ENCODE measurements at places on chromosomes 1 and 21.

- no peak for DNase-seq
Measured at GRCh38 chr1:240612811-240613210, 856 bp upstream of the GREM2 start.

DNA sequence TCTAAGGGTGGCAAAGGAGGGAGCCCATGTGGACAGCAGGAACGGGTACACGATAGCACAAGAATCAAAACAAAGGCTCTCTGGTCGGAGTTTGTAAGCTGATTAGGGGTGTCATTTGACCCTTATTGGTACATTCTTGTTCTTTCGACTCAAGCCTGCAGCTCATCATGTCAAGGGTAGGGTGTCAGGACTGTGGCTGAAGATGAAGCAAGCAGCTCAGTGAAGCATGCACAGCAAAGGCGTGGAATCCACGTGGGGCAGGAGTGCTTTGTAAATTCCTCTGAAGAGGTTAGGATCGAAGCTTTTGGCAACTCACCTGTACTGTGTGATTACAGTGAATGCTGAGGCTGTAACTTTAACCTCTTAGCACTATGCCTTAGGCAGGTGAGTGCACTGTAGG, 4.7 kb upstream of the ABCB10 start:
- DNase-seq, result no peak

DNA sequence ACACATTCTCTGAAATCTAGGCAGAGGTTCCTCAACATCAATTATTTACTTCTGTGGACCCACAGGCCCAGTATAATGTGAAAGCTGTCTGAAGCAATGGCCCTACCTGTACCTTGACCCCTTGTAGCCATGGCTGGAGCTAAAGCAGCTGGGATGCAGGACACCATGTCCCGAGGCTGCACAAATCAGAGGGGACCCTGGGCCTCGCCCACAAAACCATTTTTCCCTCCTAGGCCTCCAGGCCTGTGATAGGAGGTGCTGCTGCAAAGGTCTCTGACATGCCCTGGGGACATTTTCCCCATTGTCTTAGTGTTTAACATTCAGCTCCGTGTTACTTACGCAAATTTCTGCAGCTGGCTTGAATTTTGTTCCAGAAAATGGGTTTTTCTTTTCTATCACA, 110.5 kb downstream of the BRINP3 start:
- no peak for DNase-seq

DNA sequence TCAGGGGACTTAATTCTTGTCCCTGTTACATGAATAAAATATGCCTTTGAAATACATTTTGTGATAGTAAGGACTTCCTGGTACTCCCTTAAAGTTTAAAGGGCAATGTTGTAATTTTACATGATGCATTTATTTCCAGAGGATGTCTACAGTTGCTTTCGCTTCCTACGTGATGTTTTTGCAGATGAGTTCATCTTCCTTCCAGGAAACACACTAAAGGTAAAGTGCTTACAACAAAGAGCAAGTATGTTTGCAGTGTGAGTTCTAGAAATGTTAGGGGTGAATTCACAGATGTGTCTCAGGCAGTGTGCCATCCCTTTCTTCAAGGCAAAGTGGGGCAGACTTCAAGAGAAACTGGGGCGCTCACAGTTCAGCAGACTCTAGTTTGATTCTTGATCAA, 31.2 kb downstream of the GNPAT start:
- DNase-seq, result no peak

DNA sequence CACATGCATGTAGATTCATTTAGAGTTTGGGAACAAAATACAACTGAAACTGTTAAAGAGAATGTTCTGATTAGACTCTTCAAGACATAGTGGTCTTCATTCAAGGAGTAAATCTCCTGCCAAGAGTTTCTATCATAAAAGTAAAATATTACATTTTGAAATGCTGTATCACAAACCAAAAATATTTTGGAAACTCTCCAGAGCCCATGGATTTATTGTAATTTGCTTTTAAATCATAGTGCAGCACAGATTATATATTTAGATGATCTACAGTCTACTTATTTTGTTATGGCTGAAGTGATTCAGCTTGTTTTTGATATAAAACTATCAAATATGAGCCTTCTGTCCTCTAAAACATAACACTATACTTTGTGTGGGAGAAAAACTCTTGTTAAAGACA, 105.3 kb downstream of the DISP1 start:
- no peak for DNase-seq

GRCh38 chr1:17244821-17245740, 3.8 kb upstream of the PADI3 start:
- no peak for DNase-seq

- no peak for DNase-seq
Measured at GRCh38 chr1:113191579-113192076, 118.6 kb downstream of the LRIG2 start.

DNA sequence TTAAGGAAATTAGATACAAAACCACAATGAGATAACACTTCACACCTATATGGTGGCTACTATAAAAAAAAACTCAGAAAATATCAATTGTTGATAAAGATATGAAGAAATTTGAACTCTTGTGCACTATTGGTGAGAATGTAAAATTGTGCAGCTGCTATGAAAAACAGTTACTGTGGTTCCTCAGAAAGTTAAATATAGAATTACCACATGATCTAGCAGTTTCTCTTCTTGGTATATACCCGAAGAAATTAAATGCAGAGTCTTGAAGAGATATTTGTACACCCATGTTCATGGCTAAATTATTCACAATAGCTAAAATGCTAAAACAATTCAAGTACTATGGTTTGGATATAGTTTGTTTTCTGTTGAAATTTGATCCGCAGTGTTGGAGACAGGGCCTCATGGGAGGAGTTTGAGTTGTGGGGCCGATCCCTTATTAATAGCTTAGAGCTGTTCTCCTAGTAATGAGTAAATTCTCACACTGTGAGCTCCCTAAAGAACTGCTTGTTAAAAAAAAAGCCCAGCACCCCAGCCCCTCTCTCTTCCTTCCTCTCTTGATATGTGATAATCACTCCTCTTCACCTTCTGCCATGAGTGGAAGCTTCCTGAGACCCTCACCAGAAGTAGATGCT, 1412.1 kb downstream of the PLA2G4A start:
- DNase-seq, result no peak

GRCh38 chr21:37005548-37006485, 685 bp upstream of the RIPPLY3 start:
- DNase-seq, result no peak

DNA sequence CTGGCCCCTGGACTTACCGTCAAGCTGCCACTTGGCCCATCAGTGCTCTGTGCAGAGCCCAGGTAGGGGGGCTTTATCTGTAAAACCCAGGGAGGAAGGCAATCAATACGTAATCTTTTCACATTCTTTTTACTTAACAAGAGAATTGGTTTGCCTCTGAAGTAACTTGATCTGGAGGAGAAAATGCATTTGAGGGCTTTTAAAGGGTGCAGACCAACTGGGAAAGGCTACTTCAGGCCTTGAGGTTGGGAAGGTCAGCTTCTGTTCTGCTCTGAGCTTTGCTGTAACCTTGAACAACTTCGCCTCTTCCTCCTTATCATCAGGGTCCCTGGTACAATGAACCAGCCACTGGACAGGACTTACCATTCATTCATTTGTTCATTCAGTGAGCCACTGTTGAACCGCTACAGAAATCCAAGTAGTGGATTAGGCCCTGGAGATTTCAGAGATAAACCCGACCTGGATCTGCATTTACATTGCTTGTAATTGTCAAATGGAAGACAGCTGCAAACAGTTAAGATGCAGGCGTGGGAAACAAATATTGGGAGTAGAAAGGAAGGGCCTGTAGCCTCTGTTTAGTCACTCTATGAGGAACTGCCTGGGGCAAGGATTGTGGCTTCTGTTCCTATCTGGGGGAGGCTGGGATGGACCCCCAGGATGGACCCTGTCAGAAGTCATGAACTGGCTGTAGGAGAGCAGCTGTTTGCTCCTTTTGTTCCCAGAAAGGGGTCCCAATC, 90.9 kb downstream of the MAN1C1 start:
- no peak for DNase-seq

GRCh38 chr1:188027613-188028012, 1198.9 kb downstream of the PLA2G4A start:
- no peak for DNase-seq

GRCh38 chr1:116310180-116310579, 62.9 kb upstream of the ATP1A1 start:
- no peak for DNase-seq

GRCh38 chr21:20377250-20377649, 621.0 kb upstream of the NCAM2 start:
- no peak for DNase-seq

DNA sequence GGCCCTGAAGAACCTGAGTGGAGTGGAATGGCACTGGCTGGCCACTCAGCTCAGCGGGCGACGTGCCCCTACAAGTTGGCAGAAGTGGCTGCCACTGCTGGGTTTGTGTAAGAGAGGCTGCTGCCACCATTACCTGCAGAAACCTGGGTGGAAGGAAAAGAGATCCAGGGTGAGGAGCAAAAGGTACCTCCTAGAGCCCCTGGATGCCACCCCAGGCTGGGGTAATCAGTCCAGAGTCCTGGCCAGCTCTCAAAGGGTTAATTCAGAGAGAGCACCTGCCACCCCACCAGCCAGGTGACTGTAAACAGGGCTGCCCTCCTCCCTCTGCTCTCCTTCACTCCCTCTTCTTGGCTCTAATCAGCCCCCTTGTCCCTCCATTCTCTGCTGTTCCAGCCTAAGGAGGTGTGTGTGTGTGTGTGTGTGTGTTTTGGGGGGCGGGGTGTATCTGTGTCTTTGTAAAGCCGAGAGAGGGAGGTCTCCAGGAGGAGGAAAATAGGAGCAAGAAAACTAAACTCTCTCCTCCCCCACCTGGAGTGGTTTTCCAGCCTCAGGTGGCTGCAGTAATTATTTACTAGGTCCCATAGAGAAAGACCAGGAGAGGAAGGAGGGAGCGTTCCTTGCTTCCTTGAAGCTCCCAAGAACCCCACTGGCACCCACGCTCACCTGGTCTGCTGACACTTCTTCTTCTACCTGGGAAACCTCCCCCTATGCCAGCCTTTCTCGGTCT, 12.6 kb downstream of the TRIM46 start:
- DNase-seq, result no peak

GRCh38 chr1:198970916-198971315, 332.1 kb downstream of the PTPRC start:
- no peak for DNase-seq

DNA sequence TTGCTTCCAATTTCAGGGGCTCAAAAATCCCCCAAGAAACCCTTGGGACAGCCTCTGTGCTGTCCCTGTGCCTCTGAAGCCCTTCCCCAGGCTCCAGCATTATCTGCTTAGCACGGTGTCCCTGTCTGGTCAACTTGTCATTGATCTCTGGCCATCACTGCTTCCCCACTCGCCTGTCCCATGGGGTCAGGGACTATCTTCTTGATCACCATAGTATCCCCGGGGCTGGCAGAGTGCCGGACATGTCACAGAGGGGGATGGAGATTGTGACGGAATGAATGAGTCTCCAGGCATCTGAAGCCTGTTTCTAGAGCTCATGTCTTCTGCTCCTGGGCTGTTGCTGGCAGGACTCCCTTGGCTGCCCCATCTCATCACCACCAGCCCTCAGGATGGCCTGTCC, 99.4 kb upstream of the VAMP3 start:
- no peak for DNase-seq

DNA sequence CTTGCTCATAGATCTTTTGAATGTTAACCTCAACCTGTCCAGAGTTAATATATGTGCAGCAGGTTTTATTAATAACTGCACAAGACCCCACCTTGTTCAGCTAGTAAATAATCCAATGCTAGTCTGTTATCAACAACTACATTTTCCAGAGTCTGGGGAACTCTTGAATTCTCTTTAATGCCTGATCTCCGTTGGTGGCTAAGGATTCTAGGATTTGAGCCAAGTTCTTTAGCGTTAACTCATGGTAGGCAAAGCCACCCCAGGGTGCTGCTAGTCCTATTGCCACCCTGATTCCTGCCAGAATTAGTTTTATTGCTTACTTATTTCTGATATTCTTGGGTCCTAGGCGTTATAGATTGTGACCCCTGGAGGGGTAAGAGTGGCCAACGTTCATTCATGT, 12.8 kb downstream of the BACE2 start:
- no peak for DNase-seq

- DNase-seq, result no peak
Measured at GRCh38 chr1:102772831-102773230, 335.5 kb downstream of the COL11A1 start.

DNA sequence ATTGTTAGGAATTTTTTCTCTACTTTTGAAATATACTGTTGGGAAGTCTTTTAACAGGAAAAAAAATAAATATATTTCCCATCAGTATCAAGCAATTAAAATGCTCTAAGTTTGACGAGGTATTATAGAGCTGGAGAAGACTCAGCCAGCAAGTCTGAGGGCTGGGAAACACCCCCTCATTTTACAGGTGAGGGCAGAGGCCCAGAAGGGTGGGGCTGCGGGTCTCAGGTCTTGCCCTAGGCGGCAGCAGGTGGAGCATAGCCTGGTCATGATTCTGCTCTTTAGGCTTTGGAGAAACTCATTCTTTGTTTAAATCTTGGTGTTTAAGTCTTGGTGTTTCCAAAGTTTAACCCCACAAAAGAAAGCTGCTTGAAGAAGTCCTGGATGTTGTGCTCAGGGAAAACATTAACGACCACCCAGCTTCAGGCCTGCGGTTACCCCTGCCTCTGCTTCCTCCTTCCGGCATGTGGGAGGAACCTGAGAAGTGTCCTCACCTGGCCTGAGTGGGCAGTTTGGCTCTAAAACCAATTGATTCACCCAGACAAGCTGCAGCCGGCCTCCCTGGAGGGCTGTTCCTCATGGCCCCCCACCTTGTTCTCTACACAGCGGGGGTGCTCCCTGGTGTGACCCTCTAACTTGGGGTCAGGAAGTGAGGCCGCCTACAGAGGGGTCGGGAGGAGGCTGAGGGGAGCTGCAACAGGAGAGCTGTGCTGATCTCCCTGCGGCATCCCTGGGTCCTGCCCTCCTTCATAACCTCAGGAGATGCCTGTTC, 41.7 kb downstream of the OLFML2B start:
- DNase-seq, result no peak
